ENCODE measurements at places on chromosomes 12 and 14. TPM values are rescaled to one million over a fixed set of nuclear protein-coding genes. Genes with fewer than 3 reads are reported as not detected.

Gene MMP17
- polyA plus RNA-seq = 0.82 TPM

DNA sequence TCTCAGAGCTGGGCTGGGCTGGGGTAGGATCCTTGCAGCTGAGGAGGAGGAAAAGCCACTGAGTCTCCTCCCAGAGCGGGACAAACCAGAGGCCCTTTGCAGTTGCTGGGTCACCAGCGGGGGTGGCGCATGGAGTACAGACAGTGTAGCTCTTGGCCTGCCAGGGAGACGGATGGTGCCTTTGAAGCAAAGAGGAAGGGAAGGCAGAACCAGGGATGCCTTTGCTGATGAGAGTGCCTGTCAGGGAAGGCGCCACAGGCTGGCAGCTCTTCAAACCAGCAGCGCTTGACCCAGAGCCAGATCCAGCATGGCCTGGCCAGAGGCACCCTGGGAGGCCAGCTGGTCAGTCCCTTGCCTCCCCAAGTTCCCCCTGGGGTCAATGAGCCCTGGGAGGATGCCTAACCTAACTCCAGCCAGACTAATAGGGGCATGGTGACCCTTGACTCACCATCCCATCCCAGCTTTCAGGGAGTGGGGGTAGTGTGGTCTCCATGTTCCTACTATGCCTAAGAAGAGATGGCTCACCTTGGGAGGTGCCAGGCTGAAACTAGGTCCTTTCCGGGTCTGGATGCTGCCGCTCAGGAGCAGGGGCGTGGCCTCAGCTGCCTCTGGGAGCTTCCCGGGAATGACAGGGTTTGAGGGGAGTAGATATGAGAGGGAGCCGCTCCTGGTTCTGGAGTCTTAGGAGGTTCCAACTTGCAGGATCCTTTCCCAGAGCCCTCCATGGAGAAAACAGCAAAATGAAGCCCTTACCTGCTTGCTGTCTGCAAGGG, 19.8 kb downstream of the VASH1 start:
- DNase-seq = no peak

DNA sequence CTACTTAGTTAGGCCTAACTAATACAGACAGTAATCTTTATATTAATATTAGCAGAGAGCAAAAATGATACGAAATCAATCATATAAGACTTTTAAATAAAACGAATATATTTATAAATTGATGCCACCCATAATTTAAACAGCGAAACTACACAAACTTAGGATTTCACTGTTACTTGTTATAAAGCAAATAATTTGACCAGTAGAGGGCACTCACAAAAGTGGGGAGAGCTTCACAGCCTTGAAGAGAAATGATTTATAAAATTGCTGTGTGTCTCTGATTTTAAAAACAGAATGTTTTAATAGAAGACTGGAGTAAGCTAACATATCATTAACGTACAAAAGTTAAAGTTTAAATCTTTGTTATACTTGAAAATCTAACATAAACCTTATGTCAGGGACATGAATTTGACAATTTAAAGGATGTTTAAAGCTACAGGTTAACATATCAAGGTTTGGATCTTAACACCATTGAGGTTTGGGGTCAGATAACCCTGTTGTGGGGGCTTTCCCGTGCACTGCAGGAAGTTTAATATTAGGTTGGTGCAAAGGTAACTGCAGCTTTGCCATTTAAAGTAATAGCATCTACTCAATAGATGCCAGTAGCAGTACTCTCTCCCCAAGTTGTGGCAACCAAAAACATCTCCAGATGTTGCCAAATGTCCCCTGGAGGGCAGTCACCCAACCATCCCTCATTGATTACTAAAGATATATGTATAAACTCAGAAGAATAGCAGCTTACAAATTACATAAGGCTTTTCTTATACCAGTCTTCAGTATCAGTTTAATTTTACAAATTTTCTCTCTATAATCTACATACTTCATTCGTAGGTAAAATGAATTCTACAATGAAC, 9.3 kb downstream of the KRAS start:
- DNase-seq = no peak

- peak; percentile 44 for DNase-seq
These were observed 618 bp downstream of the SEC23A start for GRCh38 chr14:39102265-39102968.

DNA sequence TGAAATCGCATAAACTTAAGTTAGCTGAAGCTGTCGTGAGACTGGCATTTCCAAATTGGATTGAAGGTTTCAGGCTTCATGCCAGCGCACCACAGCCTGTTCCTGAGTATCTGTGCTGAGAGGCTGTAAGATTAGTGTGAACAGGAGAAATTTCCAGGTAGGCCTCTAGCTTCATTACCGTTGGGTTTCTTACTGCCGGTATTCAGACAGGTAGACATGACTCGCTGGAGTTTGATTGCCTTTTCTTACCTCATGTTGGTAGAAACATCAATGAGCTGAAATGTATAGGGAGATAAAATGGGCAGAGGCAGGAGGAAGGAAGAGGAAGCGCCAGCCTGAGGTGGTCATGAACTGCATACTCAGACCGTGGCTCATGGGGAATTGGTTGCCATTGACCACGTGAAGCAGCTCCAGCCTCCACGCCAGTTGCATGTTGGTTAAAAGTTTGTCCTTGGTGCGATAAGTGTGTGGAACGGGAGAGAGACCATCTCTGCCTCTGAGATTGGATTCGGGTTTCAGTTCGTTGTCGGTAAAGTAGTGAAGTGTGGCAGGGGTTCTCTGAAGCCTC, 42.3 kb upstream of the MMP17 start:
- DNase-seq = no peak

DNA sequence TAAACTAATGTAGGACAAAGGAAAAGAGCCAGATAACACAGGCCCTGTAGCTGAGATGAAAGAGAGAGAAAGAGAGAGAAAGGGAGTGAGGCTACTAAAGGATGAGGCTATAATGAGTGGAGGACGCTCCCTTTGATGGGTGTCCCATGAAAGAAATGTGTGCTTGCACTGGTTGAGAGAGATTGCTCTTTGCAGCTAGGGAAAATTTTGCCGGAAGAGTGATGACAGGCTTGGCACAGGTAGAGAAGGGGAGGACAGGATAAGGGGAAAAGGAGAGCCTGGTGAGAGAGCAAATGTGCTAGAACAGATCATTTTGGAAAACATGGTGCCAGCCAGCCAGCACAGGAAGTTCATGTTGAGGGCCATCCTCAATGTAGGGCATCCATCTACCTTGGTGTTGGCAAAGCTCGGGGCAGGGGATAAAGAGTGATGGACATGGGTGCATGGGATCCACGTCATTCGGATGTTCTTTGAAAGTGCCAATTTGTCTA, 248.6 kb downstream of the BTG1 start:
- DNase-seq = no peak

Measured in kidney (tissue), 22 donors.